ENCODE measurements at places on chromosomes 2 and 18. TPM values are rescaled to one million over a fixed set of nuclear protein-coding genes. Genes with fewer than 3 reads are reported as not detected.

Gene NHEJ1
- 38.5 TPM for total RNA-seq

Gene SOX11
- total RNA-seq, result 0.08 TPM

Gene SERPINB11
- total RNA-seq, result 0.50 TPM

Gene GPR45
- total RNA-seq, result not detected

Gene CAPN14
- 1.1 TPM for total RNA-seq

Gene NBEAL1
- total RNA-seq, result 37.0 TPM

DNA sequence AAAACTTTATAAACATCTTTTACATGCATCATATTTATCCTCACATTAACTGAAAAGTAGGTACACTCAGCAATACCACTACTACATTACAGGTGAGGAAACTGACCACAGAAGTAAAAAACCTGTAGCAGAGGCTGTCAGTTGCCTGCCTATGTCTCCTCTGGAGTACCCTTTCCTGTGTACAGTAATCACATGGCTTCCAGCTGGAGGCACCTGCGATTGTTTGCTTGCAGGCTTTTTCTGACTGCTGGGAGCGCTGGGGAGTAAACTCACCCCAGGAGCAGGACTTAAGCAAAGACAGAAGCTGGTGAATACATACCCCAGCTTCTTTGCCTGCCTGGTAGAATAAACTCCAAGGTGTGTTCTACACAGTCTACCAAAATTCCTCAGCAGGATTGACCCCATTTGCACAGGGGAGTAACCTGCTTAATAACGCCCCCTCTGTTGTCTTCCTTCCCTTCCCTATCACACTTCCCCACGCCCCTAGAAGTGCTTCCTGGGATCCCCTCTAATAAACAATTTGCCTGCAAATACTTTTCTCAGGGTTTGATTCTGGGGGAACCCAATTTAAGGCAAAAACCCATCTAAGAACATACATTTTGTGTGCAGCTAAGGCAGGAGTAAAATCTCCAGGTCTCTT lies 138.9 kb downstream of the PTH2R start:
- no peaks in the 10 kb centered on the region for H3K27me3 ChIP-seq
- no peaks in the 10 kb centered on the region for H3K4me1 ChIP-seq
- H3K27ac ChIP-seq, result no peak overlapping the region
- no peak for DNase-seq
- H3K4me3 ChIP-seq, result no peak overlapping the region

DNA sequence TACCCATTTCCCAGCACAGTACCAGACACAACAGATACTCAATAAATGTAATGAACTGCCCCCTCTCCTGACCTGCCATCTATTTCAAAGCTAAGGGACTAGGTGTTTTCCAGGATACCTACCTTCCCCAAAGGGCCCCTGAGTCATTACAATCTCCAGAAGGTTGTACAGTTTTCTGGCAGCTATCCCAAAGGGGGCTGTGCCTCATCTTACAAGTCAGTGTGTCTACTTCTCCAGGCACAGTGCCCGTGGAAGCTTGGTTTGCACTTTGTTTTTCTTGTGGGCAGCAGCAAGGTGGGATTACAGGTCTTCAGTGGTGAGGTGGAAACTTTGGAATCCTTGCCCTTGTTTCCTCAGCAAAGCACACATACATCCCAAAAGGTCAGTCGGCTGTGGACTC lies 62.8 kb upstream of the CYP26B1 start:
- no peak for DNase-seq
- H3K27me3 ChIP-seq, result no peaks in the 10 kb centered on the region
- no peak overlapping the region for H3K27ac ChIP-seq
- no peaks in the 10 kb centered on the region for H3K36me3 ChIP-seq
- peaks cover 3% of the 10 kb centered on the region for H3K4me1 ChIP-seq

DNA sequence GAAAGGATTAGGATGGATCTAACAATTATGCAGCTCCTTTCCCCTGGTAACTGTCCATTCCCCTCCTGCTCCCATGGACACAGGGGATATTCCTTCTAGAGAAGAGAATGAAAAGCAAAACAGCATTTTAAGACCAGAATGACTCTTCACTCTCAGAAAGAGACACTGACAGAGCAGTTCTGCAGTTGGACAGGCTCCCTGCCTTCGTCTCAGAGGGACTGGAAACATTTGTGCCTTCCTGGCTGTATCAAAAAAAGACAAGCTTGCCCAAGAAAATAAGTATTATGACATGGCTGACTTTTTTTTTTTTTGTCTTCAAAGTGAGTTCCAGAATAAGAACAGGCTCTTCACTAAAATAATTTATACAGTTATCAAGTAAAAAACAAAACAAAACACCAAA lies 9.5 kb downstream of the PID1 start:
- no peak overlapping the region for H3K4me3 ChIP-seq
- no peak for DNase-seq
- H3K4me1 ChIP-seq, result no peaks in the 10 kb centered on the region

GRCh38 chr2:195534971-195535370 lies 122.1 kb upstream of the SLC39A10 start:
- no peak overlapping the region for H3K27ac ChIP-seq
- no peak overlapping the region for H3K4me3 ChIP-seq
- DNase-seq, result no peak
- H3K36me3 ChIP-seq, result no peaks in the 10 kb centered on the region

GRCh38 chr2:173401716-173402326 lies 47.1 kb downstream of the CDCA7 start:
- no peak for DNase-seq
- no peaks in the 10 kb centered on the region for H3K27me3 ChIP-seq
- no peaks in the 10 kb centered on the region for H3K4me1 ChIP-seq
- H3K27ac ChIP-seq, result no peak overlapping the region
- peak overlapping the region; percentile 6 for H3K4me3 ChIP-seq

DNA sequence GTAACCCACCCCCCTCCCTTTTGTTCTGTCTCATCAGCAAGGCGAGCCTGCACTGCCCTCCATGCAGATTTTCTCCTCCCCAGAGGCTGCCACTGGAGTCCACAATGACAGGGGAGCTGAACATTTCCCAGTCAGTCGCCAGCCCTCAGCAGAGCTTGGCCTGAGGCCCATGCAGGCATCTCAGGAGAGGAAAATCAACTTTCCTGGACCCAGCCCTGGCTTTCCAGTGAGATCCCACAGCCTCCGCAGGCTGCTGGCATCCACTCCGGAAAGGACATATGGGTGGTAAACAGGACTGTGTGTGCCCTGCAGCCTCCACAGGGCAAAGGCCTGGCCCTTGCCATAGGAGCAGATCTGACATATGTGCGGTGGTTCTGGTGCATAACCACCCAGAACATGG lies 253.8 kb downstream of the TNS1 start:
- no peaks in the 10 kb centered on the region for H3K27me3 ChIP-seq
- no peaks in the 10 kb centered on the region for H3K4me1 ChIP-seq
- no peak overlapping the region for H3K27ac ChIP-seq
- H3K36me3 ChIP-seq, result no peaks in the 10 kb centered on the region
- no peak for DNase-seq
- no peak overlapping the region for H3K4me3 ChIP-seq

DNA sequence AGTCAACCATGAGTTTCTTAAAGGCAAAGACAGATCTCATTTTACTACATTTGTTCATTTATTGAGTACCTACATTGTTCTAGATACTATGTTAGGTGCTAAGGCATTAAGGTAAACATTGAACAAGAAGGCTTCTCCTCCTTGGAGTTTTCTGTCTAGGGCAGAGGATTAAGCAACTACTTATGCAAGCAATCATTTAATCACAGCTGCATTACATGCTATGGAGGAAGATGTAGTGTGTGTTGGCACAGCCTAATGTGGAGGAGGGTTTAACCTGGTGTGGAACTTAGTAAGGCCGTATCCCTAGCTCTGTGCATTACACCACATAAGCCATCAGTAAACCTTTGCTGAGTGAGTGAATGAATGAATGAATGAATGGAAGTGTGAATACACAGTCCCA lies 106.5 kb upstream of the MAP3K20 start:
- H3K4me3 ChIP-seq, result no peak overlapping the region
- H3K27ac ChIP-seq, result no peak overlapping the region
- no peak for DNase-seq
- no peaks in the 10 kb centered on the region for H3K4me1 ChIP-seq

DNA sequence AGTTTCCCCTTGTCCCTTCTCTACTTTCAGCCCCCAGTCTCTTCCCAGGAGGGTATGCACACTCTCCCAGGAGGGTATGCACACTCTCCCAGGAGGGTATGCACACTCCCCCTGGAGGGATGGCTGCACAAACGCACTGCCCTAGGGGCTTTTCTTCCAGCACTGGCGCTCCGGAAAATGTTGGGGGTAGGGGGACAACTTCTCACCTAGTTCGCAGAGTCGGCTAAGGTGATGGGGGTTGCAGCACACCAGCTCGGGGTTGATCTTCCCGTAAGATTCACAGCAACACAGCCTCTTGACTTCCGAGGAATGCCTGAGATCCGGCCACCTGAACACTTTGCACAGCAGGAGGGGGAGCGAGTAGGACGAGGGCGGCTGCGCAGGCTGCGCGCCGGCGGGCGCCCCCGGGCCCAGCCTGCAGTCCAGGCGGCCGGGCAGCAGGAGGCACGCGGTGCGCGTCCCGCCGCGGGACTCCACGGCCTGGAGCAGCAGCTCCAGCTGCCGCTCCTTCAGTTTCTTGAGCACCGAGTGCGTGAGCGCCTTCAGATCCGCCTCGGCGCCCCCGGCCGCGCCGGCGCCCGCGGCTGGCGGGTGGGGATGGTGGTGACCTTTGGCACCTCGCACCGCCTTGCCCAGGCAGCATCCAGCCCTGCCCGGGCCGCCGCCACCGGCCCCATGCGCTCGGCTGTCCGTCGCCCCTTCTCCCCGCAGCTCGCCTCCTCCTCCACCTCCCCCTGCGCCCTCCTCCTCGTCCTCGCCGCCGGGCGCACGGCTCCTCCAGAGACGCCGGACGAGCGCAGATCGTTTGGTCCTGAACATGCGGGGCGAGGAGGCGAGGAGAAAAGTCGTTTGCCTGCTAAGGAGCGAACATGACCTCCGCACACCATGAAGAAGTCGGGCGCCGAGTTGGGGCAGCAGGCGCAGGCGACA lies 894 bp downstream of the SMAD7 start:
- no peaks in the 10 kb centered on the region for H3K36me3 ChIP-seq
- peaks cover 22% of the 10 kb centered on the region for H3K4me1 ChIP-seq
- no peak for DNase-seq
- H3K27me3 ChIP-seq, result no peaks in the 10 kb centered on the region
- H3K4me3 ChIP-seq, result peak overlapping the region; percentile 76
- H3K27ac ChIP-seq, result peak overlapping the region; percentile 59

- H3K36me3 ChIP-seq, result no peaks in the 10 kb centered on the region
- DNase-seq, result no peak
- no peak overlapping the region for H3K27ac ChIP-seq
Measured at GRCh38 chr18:58949031-58949430, 84.4 kb downstream of the ZNF532 start.

DNA sequence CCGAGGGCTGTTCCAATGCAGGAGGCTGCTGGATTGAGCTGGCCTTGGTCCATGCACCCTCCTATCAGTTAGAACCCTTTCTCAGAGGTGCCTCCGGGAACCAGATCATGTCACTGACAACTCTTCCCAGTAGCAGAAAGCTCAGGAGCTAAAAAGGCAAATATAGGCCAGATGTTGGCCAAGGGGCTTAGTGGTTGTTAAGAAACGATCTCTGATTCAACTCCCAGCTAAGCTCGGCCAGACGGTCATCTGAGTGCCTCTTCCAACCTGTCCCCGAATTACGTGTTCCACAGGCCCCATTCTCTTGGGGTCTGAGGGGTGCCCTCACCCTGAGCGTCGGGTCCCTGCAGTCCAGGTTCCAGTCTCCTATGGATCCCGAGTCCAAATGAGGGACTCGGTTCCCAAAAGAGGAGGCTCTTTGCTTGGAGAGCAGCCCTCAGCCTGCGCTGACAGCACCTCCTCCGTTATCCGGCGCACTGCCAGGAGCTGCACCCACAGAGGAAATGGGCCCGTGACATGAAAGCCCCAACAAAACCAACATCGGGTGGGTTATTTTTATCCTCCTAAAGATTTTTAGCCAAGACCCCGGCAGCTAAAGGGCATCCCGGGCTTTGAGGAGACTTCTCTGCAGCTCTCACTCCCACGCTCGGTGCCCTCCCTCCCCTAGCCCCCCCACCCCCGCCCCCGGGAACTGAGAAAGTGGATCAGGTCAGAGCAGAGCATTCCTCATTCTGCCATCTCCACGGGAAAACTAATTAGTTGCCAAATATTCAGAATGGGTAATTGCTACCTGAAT lies 106.6 kb upstream of the ID2 start:
- no peaks in the 10 kb centered on the region for H3K27me3 ChIP-seq
- H3K27ac ChIP-seq, result no peak overlapping the region
- peaks cover 5% of the 10 kb centered on the region for H3K4me1 ChIP-seq

DNA sequence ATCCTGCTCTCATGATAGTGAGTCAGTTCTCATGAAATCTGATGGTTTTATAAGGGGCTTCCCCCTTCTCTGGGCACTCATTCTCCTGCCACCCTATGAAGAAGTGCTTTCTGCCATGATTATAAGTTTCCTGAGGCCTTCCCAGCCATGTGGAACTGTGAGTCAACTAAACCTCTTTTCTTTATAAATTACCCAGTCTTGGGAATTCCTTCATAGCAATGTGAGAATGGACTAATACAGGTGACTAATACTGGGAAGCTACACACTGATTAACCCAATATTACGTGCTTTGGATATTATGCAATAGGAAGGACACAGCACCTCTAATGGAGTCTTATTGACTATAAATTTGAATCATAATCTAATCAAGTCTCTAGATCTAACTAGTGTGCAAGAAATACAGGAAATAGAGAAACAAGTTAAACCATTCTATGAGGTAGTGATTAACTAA lies 107.2 kb upstream of the ETAA1 start:
- no peaks in the 10 kb centered on the region for H3K36me3 ChIP-seq
- no peaks in the 10 kb centered on the region for H3K4me1 ChIP-seq
- DNase-seq, result no peak
- H3K27me3 ChIP-seq, result no peaks in the 10 kb centered on the region
- H3K4me3 ChIP-seq, result no peak overlapping the region

- H3K4me3 ChIP-seq, result no peak overlapping the region
- peaks cover under 1% of the 10 kb centered on the region for H3K4me1 ChIP-seq
- H3K36me3 ChIP-seq, result no peaks in the 10 kb centered on the region
- H3K27ac ChIP-seq, result no peak overlapping the region
- DNase-seq, result no peak
Measured at GRCh38 chr2:167792126-167792525, 455.3 kb downstream of the STK39 start.

GRCh38 chr2:239190361-239190760 lies 210.5 kb downstream of the HDAC4 start:
- H3K4me3 ChIP-seq, result no peak overlapping the region
- no peaks in the 10 kb centered on the region for H3K36me3 ChIP-seq
- no peaks in the 10 kb centered on the region for H3K27me3 ChIP-seq
- H3K4me1 ChIP-seq, result peaks cover 12% of the 10 kb centered on the region

DNA sequence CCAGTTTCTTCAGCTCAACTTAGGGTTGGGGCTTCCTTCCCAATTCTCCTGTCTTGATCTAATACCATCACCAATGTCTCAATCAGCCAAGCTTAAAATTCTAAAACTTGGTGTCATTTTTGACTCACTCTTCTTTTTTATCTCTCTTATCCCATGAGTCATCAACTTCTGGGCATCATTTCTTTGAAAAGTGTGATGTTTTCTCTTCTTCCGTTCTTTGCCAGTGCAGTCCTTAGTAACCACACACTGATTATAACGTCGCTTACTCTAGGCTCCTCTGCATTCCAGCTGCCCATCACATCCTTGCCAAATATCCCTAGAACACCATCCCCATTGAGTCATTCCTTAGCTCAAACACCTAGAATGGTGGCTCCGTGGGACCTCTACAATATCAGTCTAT lies 27.4 kb upstream of the MRO start:
- no peak for DNase-seq
- H3K27me3 ChIP-seq, result no peaks in the 10 kb centered on the region
- H3K4me1 ChIP-seq, result no peaks in the 10 kb centered on the region
- no peak overlapping the region for H3K4me3 ChIP-seq
- no peak overlapping the region for H3K27ac ChIP-seq

GRCh38 chr2:241754042-241754441 lies 19.6 kb downstream of the D2HGDH start:
- H3K4me1 ChIP-seq, result peaks cover 3% of the 10 kb centered on the region
- H3K36me3 ChIP-seq, result no peaks in the 10 kb centered on the region
- H3K27me3 ChIP-seq, result no peaks in the 10 kb centered on the region
- no peak overlapping the region for H3K4me3 ChIP-seq
- no peak for DNase-seq

Data from testis (tissue), 5 donors.